ENCODE measurements at places on chromosomes 16 and 17.

DNA sequence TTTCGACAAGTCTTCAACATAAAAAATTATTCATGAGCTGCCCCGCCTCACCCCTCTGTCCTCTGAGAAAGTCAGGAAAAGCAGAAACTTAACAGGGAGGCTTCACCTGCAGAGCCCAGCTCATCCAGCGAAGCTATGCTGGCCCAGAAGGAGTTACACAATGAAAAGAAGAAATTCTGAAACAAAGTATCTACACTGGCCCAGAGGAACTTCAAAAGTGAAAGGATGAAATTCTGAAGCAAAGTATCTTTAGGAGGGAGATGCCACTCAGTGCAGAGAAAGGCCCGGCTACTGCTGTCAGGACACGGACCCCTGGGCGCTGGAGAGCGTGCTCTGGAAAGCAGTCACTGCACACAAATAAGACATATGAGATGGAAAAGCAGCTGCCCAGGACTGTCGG lies 1.6 kb downstream of the GALNS start:
- no peak for DNase-seq

- no peak for DNase-seq
These were observed 265.5 kb downstream of the PARN start for GRCh38 chr16:14364386-14365199.

DNA sequence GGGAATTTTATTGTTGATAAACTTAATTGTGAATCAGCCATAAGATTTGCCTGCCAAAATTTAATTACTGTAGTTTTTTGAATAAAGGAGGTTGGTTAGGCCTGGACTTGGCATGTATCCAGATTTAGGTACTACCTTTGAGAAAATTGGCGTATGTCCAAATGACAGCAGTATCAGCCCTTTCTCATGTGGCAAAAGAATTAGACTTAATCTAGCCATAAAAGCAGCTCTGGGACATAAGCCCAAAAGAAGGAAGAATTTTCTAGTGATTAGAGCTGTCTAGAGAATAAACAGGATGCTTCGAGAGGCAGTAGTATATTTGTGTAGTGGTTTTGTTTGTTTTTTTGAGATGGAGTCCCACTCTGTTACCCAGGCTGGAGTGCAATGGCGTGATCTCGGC lies 27.7 kb downstream of the PPM1E start:
- DNase-seq, result no peak

GRCh38 chr16:84919708-84920107 lies 91.6 kb downstream of the ZDHHC7 start:
- DNase-seq, result no peak

DNA sequence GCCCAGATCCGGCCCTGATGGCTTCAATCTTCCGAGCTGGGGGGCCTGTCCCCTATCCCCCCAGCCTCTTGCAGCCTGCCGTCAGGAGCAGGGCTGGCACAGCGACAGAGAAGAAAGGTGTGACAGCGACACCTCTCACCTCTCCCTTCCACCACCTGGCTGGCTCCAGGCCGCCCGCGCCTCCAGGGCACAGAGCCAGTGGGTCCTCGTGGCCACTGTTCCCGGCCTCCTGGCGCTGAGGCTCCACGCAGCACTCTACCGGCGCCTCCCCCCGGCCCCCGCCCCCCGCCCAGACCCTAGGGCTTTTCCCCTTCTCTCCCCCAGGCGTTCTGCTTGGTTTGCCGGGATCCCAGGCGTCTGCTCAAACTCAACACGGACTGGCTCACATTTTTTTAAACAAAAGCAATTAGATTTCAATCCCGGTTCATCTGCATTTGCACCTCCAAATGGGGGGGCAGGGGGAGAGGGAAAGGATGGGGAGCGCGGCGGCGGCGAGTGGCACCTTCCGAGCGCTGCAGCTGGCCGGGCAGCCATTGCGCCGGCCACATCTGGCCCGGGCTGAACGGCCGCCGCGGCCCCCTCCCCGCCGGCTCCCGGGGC lies 12.8 kb upstream of the CBX8 start:
- peak; percentile 28 for DNase-seq

GRCh38 chr16:14483819-14484385 lies 146.2 kb downstream of the PARN start:
- DNase-seq, result no peak

- DNase-seq, result no peak
These were observed at the start of gene MMD for GRCh38 chr17:55421179-55421934. MMD (minus strand) TSS chr17:55421835; CDS start chr17:55421695, 140 bp downstream.

DNA sequence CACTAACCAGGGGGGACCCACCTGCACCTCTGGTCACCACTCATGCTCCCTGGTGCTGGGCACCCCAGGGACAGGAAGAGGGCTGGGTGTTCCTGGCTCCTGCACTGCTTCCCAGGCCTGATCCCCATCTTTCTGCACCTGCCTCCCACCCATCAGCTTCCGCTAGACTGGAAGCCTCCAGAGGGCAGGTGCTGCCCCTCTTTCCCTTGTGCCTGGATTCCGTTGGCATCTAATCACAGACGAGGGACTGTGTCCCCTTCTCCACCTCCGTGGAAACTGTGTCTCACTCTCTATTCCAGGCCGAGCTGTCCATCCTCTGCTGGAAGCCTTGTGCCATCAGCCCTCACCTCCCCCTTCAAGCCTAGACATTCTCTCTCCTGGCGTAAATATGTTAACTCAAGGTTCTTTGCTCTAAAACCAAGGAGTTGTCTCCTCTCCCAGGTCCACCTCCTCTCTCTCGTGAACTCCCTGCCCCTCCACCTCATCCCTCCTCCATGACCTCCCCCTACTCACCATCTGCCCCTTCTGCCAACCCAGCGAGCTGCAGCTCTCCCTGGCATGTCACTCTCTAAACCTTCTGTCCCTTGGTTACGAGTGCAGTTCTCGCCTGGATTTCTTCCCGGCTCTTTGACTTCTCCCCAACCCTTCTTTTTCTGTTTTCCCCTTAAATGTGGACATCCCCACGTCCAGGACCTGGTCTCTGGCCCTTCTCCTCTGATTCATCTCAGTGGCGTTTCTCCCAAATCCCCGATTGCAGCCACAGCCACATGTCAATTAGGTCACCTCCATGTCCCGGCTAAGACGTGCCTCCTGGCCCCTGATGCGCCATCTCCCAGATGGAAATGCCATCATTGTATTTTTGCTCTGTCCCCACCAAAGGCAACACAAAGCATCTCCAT lies 107.7 kb downstream of the SEC14L1 start:
- no peak for DNase-seq

GRCh38 chr17:47733047-47733673 lies at the start of gene TBX21:
TBX21 (plus strand) TSS chr17:47733236; CDS start chr17:47733455, 219 bp downstream.
- DNase-seq, result peak; percentile 12

DNA sequence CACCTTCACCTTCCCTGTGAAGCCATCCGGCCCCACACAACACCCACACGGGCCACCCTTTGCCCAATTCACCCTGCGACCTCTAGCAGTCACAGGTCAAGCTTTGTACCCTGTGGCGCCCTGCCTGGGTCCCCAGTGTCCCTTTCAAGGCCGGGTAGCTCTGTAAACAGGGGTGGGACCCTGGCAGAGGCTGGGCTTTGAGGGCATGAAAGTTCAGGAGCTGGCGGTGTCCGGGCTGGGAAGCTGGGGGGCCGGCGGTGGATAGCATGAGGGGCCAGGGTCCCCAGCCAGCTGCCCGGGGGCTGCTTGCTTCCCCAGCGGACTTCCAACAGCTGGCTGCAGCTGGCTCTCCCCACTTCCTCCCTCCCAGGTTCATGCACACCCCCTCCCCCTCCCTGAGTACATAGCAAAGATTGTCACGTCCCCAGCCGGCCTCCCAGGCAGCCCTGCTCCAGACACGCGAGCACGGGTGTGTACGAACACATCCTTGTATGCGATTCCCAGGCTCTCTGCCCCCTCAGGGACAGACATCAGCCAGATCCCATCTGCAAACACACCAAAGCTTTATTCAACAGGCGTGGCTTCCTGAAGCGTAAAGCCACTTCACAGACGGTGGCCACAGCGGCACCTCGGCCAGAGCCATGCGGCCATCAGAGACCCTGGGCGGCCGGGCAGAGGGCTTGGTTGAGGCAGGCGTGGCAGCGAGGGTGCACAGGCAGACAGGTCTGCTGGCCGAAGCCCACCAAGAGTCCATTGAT lies 8.2 kb downstream of the NTHL1 start:
- DNase-seq, result peak; percentile 53

GRCh38 chr17:52837492-52837891 lies 679.0 kb upstream of the CA10 start:
- no peak for DNase-seq

DNA sequence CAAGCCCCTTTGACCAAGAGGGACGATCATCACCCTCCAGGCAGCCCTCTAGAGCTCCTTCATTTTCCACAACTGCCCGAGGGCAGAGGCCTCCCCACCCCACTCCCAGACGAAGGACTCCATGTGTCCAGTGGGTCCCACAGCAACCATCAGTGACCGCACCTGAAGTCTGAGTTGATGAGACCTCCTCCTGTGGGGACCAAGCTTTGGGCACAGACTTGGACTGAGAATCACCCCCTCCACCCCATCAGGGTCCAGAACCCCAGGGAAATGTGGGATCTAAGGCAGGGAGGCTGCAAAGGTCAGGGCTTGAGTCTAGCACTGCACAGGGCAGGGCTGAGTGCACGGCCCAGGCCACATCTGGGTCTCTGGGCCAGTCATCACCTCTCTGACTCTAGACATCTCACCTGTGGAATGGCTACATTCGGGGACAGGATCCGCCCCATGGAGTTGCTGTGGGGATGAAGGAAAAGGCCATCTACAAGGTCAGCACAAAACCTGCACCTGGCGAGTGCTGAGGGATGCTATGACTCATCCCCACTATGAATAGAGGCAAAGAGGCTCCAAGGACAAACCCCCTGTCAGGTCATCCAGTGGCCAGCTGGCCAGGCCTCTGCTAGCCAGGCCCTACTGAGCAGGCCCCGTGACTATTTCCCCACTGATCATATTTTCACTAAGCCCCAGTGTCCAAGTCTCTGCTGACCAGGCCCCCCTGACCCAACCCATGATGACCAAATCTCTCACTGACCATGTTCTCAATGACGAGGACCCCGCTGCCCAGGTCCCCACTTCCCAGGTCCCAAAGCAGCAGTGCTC lies 38.4 kb downstream of the TNFRSF13B start:
- DNase-seq, result no peak

DNA sequence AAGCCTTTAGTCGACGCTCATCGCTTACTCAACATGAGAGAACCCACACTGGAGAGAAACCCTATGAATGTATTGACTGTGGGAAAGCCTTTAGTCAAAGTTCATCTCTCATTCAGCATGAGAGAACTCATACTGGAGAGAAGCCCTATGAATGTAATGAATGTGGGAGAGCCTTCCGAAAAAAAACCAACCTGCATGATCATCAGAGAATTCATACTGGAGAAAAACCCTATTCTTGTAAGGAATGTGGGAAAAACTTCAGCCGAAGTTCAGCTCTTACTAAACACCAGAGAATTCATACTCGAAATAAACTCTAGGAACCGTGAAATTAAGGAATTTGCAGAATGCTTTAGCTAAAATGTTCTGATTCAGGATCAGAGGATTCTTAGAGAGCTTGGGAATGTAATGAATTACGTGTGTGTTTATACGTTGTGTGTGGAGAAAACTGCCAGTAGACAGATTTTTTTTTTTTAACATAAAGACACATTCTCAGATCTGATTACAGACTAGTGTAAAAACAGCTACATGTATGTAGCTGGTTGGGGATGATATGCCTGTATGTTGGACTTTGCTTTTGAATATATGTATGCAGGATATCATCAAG lies 25.4 kb downstream of the ZFP90 start:
- DNase-seq, result no peak

GRCh38 chr17:77636835-77637817 lies 321.4 kb upstream of the TNRC6C start:
- DNase-seq, result no peak

DNA sequence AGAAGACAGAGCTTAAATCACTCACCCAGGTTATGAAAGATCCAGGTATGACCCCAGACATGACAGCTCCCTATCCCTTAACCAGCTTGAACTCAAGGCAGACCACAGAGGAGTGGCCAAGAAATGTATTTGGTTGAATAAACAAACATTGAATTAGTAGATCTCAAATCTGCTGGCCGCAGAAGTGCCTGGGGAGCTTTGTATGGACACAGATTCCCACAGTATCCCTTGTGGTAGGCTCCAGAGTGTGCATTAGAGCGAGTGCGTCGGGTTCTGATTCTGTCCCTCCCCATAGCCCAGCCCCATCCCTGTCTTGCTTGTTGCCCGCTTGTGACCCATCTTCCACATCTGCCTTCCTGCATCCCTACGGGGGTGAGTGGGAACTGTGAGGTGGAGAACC lies 118.8 kb upstream of the FOXF1 start:
- no peak for DNase-seq

- no peak for DNase-seq
These were observed 11.7 kb upstream of the ATP2C2 start for GRCh38 chr16:84356591-84357116.

DNA sequence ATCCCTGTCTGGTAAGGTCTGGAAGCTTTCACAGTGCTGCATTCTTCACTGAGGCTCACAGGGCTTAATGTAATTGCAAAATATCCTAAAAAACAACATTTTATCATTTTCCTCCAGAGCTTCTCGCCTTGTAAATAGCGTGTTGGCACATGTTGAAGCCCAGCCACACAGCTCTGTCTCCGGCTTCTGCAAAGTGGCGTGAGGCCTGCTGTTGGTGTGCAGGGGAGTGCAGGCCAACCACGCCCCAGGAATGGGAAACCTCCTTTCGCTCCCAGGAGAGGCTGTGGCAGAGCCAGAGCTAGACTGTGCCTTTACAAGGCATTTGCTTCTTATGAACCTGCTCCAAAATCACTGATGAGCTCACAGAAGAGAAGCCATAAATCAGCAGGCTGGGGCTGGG lies 248.2 kb upstream of the MAF start:
- no peak for DNase-seq

- no peak for DNase-seq
These were observed 14.6 kb upstream of the CD79B start for GRCh38 chr17:63946440-63947363.

- no peak for DNase-seq
These were observed 280.4 kb downstream of the SLC39A11 start for GRCh38 chr17:72811976-72812687.

DNA sequence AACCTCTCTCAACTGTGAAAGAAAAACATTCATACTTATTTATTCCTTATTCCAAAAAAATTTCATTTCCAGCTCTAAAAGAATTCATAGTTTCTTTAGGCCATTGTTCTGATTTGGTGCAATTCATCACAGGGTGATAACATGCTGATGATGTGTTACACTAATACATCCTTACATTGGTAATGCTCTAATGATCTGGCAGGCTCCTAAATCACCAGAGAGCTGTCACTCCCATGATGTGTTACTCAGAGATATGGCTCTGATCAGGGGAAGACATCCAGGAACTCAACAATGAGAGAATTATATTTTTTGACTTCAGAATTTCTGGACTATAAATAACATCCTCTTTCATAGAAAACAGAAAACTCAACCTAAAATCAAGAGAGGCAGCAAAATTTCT lies 209.3 kb downstream of the CHD9NB start:
- no peak for DNase-seq

GRCh38 chr17:68981288-68981687 lies 26.1 kb upstream of the ABCA8 start:
- no peak for DNase-seq

DNA sequence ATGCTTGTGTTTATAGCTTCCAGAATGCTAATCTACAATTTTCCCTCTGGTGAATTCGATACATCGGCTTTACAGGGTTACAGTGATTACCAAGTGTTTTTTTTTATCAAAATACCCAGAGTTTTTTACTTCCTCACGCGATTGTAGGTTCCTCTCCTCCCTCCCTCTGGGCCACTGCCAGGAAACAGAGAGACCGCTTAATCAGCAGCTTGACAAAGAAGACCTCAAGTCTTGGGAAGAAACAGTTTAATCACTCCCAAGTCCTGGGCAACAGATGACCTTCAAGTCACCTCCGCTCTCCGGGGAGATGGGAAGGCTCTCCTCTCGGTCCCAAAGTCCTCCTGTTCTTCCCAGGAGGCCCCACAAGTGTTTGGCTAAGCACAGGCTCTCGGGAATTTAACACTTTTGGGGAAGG lies 23.5 kb downstream of the SMTNL2 start:
- DNase-seq, result no peak

All from NCI-H187 (cell line).